HFFc6 (cell line): ENCODE measurements at places on chromosomes 16 and 17.

DNA sequence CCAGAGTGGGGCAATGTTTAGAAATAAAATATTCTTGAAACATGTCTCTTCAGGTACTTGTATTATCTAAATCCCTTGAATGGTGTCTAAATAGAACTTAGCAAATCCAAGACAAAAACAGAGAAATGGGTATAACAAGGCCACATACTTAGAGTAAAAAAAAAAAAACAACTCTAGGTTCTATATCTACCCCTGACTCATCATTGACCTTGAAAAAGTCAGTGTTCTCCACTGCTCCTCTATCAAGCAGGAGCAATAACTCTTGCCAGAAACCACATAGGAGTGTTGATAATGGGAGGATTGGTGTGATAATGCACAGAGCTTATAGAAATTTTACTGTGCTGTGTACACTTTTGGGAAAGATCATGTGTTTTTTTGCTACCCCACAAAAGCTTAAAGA, 296.6 kb upstream of the PMFBP1 start:
- no peak for DNase-seq

DNA sequence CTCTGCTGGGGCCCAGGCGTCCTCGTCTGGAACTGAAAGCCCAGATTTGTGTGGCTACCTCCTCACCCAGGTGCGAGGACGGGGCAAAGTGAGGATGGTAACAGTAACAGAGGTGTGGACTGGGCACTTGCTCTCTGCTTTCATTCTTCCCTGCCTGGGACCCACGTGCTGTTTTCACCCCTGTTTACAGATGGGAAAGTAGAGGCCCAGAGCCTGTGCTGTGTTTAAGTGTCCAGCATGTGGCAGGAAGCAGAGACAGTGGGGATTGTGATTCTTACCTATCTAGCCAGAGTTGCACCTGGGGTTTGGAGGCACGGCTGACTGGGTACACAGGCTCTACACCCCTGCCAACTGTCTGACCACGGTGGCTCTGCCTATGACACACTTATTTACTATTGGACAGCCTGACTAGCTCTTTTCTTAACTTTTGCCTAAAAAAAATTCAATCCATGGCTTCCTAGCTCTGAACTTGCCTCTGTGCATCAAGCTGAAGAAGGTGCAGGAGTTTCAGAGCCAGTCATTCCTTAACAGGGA, 155.4 kb downstream of the CLEC16A start:
- DNase-seq, result no peak

- DNase-seq, result no peak
These were observed 41.0 kb downstream of the FZD2 start for GRCh38 chr17:44598329-44598728.

DNA sequence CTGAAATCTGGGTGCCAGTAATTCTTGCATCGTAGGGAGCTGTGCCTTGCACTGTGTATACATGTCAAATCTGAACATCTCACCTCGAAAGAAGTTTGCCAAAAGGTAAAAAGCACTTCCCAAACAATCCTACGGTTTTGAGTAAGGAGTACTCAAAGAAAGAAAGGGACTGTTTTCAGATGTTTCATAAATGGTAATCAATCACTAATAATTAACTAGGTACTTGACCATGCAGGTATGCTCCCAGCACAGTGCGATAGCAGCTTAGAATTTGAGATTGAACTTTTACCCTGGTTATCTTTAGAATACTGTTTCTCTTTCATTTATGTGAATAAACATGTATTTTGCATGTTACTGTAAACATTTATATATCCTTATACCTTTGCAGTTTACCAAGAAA, 39.0 kb downstream of the PRKCA start:
- DNase-seq, result no peak

- no peak for DNase-seq
These were observed 1.9 kb upstream of the UBE2G1 start for GRCh38 chr17:4368341-4368740.

GRCh38 chr17:47324224-47325020, 667 bp downstream of the EFCAB13 start:
- no peak for DNase-seq

- DNase-seq, result peak; percentile 41
These were observed 3.4 kb upstream of the HEXD start for GRCh38 chr17:82414548-82415281.

DNA sequence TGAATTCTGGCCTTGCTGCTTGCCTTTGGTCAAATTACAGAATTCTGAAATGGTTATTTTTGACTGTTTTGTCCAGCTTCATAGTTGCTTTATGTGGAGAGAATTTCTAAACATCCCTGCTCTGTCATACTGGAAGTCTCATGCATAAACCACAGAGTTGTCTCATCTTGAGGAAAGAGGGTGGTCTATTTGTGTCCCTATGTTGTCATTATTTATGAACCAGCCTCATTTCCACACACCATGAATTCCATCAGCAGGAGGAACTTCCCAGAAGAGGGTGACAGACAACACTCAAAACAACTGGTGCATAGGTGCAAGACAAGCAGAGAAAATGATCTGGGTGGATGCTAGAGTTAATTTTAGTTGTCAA, 525.8 kb upstream of the GOT2 start:
- no peak for DNase-seq

- no peak for DNase-seq
These were observed 65.9 kb downstream of the PITPNC1 start for GRCh38 chr17:67442787-67443624.

GRCh38 chr16:19805459-19806162, 79.0 kb downstream of the GPRC5B start:
- no peak for DNase-seq

- no peak for DNase-seq
These were observed 211.4 kb downstream of the COPRS start for GRCh38 chr17:31647661-31648060.

DNA sequence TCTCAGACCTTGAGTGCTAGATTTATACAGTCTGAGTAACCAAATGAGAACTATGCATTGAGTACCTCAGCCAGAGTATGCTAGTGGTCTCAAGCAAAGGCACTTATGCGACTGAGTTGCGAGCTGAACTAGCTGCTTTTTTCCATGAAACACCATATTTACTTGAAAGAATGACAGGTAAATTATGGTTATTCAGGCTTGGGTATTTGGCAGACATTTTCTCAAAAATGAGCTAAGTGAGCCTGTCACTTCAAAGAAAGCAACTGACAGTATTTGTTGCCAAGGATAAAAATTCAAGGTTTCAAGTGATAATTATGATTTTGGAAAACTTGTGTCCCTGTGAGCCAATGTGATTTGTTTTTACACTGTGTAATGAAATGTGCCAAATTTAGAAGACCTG, 19.3 kb downstream of the CACNG3 start:
- no peak for DNase-seq

GRCh38 chr17:41691031-41691777, 2.5 kb downstream of the EIF1 start:
- no peak for DNase-seq

DNA sequence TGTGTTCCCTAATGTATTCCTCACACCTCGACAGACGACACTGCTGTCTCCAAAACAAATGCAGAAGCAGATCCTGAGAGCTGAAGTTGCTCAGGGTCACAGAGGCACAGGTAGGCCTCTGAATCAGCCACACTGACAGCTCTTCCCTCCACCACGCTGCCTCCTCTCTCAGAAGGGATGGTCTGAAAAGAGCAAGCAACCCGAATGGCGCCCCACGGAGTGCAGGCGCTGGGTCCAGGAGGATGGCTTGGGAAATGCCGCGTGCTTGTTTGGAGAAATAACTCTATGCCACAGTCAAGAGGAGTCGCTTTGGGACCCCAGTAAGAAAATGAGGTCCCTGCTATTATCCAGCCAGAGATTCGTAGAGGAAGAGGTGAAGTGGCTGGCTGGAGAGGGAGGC, 15.9 kb downstream of the CYB561 start:
- DNase-seq, result no peak
